Right lobe of liver (tissue), 6 donors: ENCODE measurements at places on chromosomes 4 and X.

DNA sequence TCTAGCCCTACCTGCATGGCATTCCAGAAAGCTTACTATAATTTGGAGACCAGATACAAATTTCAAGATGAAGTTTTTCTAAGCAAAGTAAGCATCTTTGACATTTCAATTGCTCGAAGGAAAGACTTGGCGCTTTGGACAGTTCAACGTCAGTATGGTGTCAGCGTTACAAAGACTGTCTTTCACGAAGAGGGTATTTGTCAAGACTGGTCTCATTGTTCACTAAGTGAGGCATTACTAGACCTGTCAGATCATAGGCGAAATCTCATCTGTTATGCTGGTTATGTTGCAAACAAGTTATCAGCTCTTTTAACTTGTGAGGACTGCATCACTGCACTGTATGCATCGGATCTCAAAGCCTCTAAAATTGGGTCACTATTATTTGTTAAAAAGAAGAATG lies 17.6 kb downstream of the THAP9 start:
- DNase-seq, result no peak

DNA sequence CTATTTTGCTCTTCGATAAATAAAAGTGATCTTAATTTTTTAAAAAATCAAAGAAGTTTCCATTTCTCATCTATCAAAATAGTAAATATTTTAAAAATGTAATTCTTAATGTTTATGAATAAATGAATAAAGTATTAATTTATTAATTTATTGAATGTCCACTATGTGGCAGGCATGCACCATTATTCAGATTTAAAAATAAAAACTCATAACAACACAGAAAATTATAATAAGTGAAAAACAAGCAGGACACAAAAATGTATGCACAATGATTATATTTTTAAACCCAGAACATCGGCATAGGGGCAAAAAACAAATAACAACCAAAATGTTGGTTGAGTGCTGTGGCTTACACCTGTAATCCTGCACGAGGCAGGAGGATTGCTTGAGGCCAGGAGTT lies 5.3 kb upstream of the PYURF start:
- no peak for DNase-seq

DNA sequence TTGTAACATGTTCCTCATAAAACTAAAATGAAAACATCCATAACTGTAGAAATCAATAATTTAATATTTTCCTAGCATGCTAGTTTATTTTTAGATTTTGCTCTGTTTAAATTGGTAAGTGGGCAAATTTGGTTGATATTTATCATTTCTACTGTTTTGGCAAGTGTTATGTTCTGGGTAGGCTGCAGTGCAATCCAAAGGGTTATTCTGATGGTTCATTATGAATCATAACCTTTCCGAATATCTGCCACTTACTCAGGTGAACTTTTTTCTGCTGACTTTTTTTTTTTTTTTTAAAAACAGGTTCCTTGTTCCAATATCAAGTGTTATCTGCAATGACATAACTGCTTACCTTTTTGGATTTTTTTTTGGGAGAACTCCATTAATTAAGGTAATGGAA lies 52.0 kb downstream of the CDS1 start:
- DNase-seq, result no peak

DNA sequence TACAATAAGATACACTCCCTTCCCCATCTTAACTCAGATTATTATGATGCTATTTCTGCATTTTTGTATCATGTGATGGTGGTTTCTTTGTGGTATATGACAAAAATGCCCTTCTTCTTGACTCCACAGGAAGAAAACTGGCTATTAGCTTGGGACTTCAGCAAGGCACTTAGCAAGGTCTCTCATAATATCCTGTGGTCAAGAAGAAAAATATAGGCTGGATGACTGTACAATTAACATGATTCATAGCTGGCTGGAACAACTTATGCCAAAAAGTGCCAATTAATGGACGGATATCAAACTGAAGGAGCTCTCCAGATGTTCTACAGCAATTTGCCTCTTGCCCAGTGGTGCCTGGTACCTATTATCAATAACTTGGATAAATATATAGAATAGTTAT lies 2.3 kb upstream of the MID1IP1 start:
- no peak for DNase-seq
